Myocyte (in vitro differentiated cells): ENCODE measurements at places on chromosomes 3 and 15. TPM values are rescaled to one million over a fixed set of nuclear protein-coding genes. Genes with fewer than 3 reads are reported as not detected.

GRCh38 chr3:123337226-123337625, 111.7 kb downstream of the ADCY5 start:
- no peak for DNase-seq

- no peak for DNase-seq
Observed at GRCh38 chr3:141380279-141380678, 12.0 kb downstream of the ZBTB38 start.

GRCh38 chr3:47042231-47042791, 62.8 kb downstream of the NBEAL2 start:
- DNase-seq, result no peak

GRCh38 chr3:125367403-125368230, 7.5 kb downstream of the ZNF148 start:
- DNase-seq, result peak; percentile 31

GRCh38 chr3:194054540-194054939, 81.4 kb upstream of the HES1 start:
- DNase-seq, result no peak

Gene CLDN16
- total RNA-seq, result not detected in 2 replicates
